ENCODE measurements at places on chromosomes 3 and 15. TPM values are rescaled to one million over a fixed set of nuclear protein-coding genes. Genes with fewer than 3 reads are reported as not detected.

The GNAI2 gene
- 230 TPM for polyA plus RNA-seq

The TMEM40 gene
- 2.0 TPM for polyA plus RNA-seq

The FOXP1 gene
- 32.9 TPM for polyA plus RNA-seq

The CADPS gene
- polyA plus RNA-seq = 1.2 TPM

DNA sequence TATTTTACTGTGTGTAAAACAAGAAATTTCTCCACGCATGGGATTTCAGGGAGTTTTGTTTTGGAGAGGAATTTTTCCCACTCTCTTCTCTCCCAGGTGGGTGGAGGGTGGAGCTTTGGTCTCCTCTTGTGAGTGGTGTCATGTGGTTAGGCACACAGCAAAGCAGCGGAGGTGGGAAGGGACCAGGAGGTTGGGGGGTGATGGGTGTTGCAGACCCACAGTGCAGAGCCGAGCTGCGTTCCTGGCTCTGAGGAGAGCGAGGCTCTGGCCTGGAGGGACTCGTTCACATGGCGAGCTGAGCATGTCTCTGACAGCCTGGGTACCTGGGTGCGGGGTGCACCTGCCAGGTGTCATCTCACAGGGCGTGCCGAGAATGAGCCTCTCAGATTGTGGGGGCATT lies 87.8 kb downstream of the RYR3 start:
- DNase-seq = no peak

DNA sequence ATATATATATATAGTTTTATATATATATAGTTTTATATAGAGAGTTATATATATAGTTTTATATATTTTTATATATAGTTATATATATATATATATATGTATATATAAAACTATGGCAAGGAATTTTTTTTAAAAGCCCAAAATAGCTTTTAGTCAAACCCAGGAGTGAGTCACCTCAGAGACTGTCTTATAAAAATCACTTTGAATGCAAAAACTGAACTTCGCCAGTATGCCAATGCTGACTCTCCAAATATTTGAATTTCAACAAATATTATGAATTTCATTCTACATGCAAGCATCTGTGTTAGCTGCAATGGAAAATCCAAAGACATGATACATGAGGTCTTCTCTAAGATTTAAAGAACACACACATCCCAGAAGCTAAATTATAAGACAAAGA lies 132.8 kb upstream of the NR2F2 start:
- DNase-seq = no peak

DNA sequence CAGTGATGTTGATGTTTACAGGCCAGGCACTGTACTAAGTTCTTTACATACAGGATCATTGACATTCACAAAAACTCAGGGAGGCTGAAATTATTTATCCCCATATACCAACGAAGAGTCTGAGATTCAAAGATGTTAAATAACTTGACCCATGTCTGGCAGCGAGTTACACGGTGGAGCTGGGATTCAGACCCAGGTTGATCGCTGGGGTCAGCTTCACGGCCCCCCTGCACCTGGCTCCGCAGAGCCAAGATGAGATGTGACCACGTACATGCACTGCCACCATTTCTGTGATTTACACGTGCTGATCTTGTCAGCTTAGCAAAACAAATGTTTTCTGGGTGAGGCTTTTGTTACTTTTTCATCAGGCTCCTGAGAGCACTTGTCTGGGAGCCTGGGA lies 109.8 kb downstream of the EEFSEC start:
- DNase-seq = no peak

DNA sequence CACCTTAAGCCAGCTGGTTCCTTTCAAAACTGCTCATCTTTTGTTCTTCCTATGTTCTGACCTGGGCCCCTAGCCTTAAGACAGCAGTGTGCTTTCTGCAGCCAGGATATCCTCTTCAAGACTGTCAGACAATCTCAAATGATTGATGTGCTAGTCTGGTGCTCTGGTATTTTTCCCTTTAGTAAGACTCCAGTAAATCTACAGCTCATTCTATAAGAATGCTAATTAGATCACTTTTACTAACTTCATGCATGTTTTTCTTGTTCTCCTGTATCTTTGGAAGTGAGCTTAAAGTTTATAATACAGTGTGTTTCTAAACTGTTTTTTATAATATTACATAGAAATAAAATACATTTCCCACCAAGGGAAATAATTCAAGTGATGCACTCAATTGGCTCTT lies 220.9 kb upstream of the NANOGP8 start:
- DNase-seq = no peak

DNA sequence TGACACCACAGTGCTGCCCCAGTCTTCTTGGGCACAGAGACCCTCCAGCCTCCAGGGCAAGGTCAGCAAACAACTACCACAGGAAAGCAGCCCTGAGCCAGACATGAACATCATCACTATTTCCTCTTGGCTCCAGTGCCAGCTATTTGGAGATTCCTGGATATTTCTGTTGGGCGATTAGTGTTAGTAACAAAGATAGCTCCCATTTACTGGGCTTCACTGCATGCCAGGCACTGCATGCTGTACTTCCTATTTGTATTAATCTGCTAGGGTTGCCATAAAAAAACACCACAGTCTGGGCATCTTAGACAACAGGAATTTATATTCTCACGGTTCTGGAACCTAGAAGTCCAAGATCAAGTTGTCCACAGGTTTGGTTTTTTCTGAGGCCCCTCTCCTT lies 255.1 kb upstream of the STT3B start:
- DNase-seq = no peak

GRCh38 chr3:52845691-52846431 lies 11.0 kb upstream of the MUSTN1 start:
- no peak for DNase-seq

DNA sequence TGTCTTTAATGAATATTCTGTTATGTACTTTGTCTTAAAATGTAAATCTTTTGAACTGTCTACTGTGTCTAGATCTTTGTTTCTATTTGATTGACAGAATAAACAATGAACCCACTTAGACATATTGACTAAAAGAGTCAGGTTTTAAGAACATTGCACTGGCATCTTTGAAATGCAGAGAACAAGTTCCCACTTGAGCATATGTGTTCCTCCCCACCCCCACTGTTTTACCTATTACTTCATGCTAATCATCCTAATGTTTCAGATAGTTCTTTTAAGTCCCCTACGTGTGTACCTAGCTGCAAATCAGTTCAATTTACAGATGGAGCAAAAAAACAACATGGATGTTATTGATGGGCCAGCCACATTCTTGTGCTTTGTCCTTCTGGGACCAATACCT lies 11.7 kb upstream of the TCF12 start:
- no peak for DNase-seq

DNA sequence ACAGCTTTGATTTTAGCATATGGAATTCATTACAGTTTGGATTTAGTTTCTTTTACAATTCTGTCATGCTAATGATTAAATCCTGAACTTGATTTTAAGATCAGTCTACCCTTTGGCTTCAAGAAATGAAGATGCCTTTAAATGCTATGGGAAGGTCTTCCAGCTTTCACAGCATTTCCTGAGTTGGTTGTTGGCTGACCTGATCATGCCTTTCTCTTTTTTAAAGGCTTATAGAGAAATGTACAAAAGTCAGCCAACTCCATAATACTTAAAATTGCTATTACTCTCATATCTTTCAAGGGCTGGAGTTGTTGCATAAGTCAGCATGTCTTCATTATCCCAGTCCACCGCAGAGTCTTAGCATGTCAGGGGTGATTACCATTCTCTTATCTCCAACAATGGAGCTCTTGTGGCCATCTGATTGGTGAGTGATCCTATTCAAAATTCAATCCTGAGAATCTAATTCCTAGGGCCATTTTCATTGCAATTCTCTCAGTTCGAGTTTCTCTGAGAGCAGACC lies 123.8 kb downstream of the GMNC start:
- DNase-seq = no peak

GRCh38 chr15:87368511-87368910 lies 888.0 kb downstream of the NTRK3 start:
- no peak for DNase-seq

- no peak for DNase-seq
These were observed 308.0 kb upstream of the THRB start for GRCh38 chr3:24802614-24803013.

DNA sequence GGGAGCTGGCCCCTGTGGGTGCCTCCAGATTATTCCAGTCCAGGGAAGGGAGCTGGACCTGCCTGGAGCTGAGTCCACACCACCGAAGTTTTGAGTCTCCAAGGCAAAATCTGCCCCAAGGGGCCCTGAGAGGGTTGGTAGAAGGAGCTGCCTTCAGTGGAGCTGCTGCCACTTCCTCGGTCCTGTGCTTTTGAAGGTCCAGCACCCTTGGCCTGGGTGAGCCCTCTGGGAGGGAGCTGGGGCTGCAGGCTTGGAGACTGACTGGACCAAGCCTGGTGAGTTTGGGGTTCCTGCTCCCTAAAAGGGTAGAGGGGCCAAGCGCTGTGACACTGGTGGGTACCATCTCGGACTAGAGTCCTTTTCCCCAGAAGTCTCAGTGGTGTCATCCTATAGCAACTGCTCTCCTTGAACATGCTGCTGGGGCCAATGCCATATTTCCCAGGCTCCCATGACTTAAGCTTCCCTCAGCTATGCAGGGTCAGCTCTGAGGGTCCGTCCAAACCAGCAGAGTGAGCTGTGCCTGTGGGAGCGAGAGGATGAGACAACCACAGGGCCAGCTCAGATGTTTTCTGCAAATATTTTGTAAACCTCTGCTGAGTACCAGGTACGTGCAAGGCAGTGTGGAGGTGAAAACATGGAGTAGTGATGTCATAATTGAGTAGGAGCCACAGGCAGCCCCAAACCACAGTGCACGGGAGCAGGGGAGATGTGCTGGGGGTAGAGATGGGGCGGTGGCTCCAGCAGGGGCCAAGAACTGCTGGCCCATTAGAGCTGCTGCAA lies 96.0 kb downstream of the ABHD5 start:
- no peak for DNase-seq

DNA sequence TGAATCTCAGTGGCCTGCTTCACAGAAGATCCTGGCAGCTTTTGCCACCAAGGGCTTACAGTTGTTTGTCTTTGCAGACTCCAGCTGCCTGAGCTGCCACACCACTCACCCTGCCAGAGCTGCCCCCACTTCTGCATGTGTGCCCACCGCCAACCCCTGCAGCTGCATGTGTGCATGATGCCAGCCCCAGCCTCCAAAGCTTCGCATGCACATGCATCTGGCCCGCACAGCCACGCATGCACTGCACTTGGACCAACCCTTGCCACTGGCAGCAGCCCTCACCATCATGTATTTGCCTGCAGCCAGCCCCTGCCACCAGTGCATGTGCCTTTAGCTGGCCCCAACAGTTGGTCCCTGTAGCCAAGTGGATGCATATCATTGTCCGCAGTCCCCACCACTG lies 31.3 kb downstream of the CCDC54 start:
- no peak for DNase-seq

- no peak for DNase-seq
These were observed 51.5 kb downstream of the RAD18 start for GRCh38 chr3:8911781-8912180.

DNA sequence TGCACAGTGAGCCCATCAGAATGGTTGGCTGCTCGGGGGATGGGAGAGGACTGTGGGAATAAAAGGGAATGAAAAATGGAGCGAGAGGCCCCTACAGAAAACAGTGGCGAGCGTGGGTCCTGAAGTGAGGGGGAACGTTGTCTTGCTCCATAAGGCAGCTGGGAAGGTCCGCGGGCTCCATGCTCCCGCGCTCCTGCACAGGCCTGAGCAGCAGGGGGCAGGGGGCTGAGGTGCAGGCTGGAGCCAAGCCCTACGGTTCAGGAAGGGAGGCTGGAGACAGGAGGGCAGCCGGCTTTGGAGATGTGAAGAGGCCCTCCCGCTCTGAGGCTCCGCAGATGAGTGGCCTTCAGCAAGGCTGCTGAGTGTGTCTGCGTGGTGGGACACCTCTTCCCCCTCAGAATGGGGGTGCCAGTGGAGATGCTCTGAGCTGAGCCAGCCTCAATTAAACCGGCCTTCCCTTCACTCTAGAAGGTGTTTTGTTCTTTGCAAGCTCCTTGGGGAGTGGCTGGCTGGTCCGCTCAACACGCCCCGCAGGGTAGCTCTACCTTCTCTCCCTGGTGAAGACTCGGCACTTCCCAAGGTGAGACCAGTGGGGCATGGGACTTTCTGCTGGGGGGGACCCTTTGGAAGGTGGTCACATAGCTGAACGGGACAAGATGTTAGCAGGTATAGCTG lies 208.0 kb downstream of the XXYLT1 start:
- no peak for DNase-seq

GRCh38 chr15:69304182-69304545 lies 5.5 kb downstream of the PAQR5 start:
- no peak for DNase-seq

DNA sequence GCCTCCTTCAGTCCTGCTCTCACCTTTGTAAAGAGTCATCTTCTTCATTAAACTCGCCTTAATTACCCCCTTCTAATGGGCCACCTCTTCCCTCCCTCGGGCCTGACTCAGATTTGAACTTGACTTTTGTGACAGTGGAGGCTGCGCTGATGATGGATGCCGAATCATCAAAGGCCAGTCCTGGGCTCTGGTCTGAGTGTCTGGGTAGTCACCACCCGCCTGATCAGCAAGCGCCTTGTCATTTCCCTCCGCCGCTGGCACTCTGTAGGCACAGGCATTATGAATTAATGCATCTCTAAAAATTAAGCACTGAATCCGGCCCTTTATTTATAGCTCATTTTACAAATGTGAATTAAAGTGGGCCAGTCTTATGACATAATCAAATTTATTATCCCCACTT lies 116.7 kb upstream of the PROK2 start:
- no peak for DNase-seq

DNA sequence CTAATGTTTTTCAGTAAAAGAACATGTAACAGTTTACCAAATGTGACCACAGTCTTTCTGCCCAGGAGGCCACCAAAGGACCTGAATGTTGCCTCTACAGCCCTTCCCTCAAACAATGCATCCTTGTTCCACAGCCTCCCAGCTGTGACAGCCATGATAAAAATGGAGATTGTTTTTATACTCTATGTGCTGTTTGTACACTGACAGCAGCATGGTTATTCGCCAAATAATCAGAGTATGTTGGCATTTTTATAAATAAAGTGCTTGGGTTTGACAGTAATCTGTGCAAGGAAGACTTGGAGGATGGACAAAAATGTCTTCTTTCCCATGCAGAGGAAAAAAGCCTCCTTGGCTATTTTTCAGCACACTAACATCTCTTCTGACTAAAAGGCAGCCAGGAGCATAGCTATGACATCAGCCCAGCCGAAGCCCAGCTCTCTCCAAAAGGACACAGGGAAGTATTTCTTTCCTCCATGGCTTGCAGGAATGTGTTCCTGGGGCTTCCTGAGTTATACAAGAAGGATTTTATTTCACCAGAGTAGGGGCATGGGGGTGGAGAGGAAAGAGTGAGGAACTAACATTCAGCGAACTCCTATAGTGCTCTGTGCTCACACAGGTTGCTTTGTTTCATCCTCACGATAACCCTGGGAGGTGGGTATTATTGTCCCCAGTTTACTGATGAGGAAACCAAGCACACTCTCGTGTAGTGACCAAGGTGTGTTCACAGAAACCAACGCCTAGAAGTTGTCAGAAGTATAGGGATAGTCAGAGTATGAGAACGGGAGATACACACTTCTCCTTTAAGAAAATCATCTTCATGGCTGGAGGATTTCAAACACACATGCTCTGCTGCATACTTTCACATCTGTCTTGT lies 339.7 kb downstream of the MECOM start:
- no peak for DNase-seq
